ENCODE measurements at places on chromosomes 3 and 15.

DNA sequence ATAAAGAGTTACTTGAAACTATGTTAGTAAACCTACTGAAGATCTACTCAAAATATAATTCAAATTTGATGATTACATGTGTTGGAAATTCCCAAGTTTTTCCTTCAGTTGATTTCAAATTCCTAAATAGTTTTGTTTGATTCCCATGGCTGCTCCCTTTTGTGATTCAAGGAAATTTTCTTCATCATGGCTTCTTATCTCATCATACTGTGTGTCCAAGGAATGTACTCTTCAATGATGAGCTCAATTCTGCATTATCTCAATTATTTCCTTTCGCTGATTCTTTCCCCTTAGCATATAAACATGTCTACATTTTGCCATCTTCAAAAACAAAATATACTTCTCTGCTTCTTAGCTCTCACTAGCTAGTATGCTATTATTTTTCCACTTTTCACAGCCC is 460.4 kb upstream of the NAALADL2 start:
- DNase-seq: no peak

DNA sequence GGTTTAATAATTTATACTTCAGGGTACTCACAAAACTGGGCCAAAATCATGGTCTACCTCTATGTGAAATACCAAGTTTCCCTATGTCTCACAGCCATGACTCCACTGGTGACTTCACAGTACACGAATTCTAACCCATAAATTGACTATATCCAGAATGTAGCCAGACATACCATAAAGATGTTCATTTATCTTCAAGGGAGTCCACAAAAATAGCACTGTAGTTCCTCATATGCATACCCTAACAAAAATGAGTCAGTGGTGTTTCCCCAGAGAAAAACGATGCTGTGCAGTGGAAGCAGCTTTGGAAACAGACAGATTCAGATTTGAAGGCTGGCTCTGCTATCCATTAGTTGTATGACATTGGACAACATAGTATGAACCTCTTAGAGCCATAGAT is 438.8 kb downstream of the FHIT start:
- no peak for DNase-seq

DNA sequence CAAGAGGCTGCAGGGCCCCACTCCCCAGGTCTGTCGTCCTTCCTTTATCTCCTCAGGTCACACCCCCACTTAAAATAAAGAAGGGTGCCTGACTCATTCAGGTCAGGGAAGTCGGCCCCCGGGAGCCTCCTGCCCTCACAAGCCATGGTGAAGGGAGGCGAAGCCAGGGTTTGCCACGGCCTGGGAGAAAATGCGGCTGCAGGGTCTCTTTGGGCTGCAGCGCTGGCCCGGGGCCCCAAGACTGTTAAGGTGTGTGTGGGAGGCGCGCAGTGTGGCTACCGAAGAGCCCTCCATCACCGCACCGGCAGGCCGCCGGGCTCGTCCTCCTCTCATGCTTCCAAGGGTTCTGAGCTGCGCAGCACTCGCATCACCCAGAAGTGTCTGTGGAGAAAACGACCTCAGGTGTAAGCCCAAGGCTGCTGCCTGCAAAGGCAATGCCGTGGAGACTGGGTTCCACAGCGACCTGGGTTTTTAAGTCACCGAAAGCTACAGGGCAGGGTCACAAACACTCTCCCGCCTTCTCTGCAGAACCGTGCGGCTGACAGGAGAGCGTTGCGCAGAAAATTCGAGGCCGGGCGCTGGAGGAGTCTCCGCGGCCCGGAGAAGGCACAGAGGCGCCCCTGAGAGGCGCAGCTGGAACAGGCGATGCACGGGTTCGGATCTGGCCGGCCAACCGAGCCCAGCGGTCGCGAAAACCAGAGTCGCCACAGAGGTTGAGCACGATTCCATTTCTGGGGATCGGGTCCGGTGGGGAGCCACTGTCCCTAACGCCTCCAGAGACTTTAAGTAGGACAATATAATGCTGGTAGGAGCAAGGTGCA is 8.7 kb downstream of the FOXL2 start:
- DNase-seq: no peak

GRCh38 chr3:180284331-180285110 is 247.8 kb upstream of the PEX5L start:
- peak; percentile 7 for DNase-seq

- DNase-seq: no peak
These were observed 32.3 kb downstream of the TMOD3 start for GRCh38 chr15:51861557-51862359.
